Smooth muscle cell of the coronary artery (primary cell): ENCODE measurements at places on chromosomes 5 and 9. TPM values are rescaled to one million over a fixed set of nuclear protein-coding genes. Genes with fewer than 3 reads are reported as not detected.

DMRT3 gene
- not detected in 2 replicates for total RNA-seq

SGCD gene
- 7.0 and 24.2 TPM in 2 replicates for total RNA-seq

PCA3 gene
- total RNA-seq = not detected in 2 replicates

GRM6 gene
- not detected in 2 replicates for total RNA-seq

KLF4 gene
- total RNA-seq = 4.4 and 10.4 TPM in 2 replicates

ANAPC2 gene
- 20.3 and 24.0 TPM in 2 replicates for total RNA-seq

PCDHGA5 gene
- 0.98 and 1.3 TPM in 2 replicates for total RNA-seq

FABP6 gene
- not detected in 2 replicates for total RNA-seq

CMYA5 gene
- 0.08 and 1.6 TPM in 2 replicates for total RNA-seq

GARIN3 gene
- not detected in 2 replicates for total RNA-seq

ADAMTS19 gene
- total RNA-seq = not detected in 2 replicates

NMUR2 gene
- not detected in 2 replicates for total RNA-seq

ITK gene
- not detected in 2 replicates for total RNA-seq

IFNA1 gene
- not detected in 2 replicates for total RNA-seq

FRMD3 gene
- total RNA-seq = 0.94 and 5.3 TPM in 2 replicates

PDCD1LG2 gene
- total RNA-seq = 4.3 and 6.6 TPM in 2 replicates

INSYN2B gene
- 3.3 and 4.0 TPM in 2 replicates for total RNA-seq

PTGES gene
- 2.6 and 30.0 TPM in 2 replicates for total RNA-seq

TYRP1 gene
- 0.38 TPM in 1 of 2 replicates, not detected in the other for total RNA-seq

QRFP gene
- total RNA-seq = not detected in 2 replicates

IL5 gene
- not detected in 2 replicates for total RNA-seq

PCDHB4 gene
- total RNA-seq = 0.08 and 0.23 TPM in 2 replicates

CDH6 gene
- 11.9 and 227 TPM in 2 replicates for total RNA-seq

ANKRD31 gene
- total RNA-seq = 0.08 and 0.12 TPM in 2 replicates

ZNF454 gene
- 1.4 and 2.8 TPM in 2 replicates for total RNA-seq

PDE6A gene
- under 0.01 TPM in 1 of 2 replicates, not detected in the other for total RNA-seq

CCDC127 gene
- total RNA-seq = 3.5 and 7.4 TPM in 2 replicates

FGD3 gene
- not detected in 2 replicates for total RNA-seq

OLFML2A gene
- total RNA-seq = 0.98 and 6.2 TPM in 2 replicates

PLAC8L1 gene
- total RNA-seq = not detected in 2 replicates

PPP3R2 gene
- not detected in 2 replicates for total RNA-seq

BAAT gene
- not detected in 2 replicates for total RNA-seq

KCNN2 gene
- total RNA-seq = not detected in 2 replicates

MYO10 gene
- 43.9 and 73.8 TPM in 2 replicates for total RNA-seq

OSMR gene
- total RNA-seq = 35.7 and 58.7 TPM in 2 replicates

PCDHA1 gene
- 0.08 TPM in 1 of 2 replicates, not detected in the other for total RNA-seq

CD14 gene
- total RNA-seq = 2.8 and 107 TPM in 2 replicates

B4GALT1 gene
- total RNA-seq = 10.4 and 37.4 TPM in 2 replicates

CNTFR gene
- total RNA-seq = 0.12 TPM in 1 of 2 replicates, not detected in the other

FAXDC2 gene
- total RNA-seq = 2.0 and 12.3 TPM in 2 replicates

NME5 gene
- 0.60 and 2.1 TPM in 2 replicates for total RNA-seq
